Caco-2 (cell line): ENCODE measurements at places on chromosomes 16 and 17. TPM values are rescaled to one million over a fixed set of nuclear protein-coding genes. Genes with fewer than 3 reads are reported as not detected.
A peak's percentile ranks its signal among the peaks of the same experiment; 100 is the strongest.

TP53TG3F gene
- total RNA-seq: not detected in 2 replicates

- DNase-seq: peak; percentile 84
These were observed 4.2 kb downstream of the BORCS6 start for GRCh38 chr17:8185582-8186445.

GRCh38 chr17:47741109-47741792 lies 8.2 kb downstream of the TBX21 start:
- DNase-seq: peak; percentile 45

- DNase-seq: no peak
These were observed 11.9 kb downstream of the ABCA8 start for GRCh38 chr17:68943123-68943811.

PRPSAP2 gene
- total RNA-seq: 45.8 and 49.0 TPM in 2 replicates

KRTAP2-1 gene
- total RNA-seq: not detected in 2 replicates

GRCh38 chr17:80882926-80883685 lies 108.5 kb upstream of the CHMP6 start:
- no peak for DNase-seq

TAF1C gene
- 69.9 and 79.7 TPM in 2 replicates for total RNA-seq

GNAO1 gene
- total RNA-seq: 1.9 and 3.2 TPM in 2 replicates

DNA sequence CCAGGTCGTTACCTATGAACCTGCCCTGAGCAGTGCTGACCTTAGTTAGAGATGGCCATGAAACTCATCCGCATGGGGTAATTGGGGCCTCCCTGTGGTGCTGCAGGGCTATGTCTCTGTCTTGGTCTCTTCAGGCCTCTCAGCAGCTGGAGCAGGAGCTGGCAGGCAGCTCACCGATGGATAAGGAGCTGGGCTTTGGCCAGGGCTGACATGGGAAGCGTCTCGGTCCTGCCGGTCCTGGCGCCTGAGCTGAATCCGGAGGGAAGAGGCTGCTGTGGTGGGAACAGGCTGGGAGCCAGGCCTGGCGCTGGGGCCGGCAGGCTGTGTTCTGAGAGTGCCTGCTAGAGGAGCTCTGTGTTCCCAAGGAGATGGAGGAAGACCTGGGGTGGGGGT lies 10.1 kb downstream of the IL32 start:
- DNase-seq: no peak

ATAD5 gene
- total RNA-seq: 20.2 and 21.8 TPM in 2 replicates

DNA sequence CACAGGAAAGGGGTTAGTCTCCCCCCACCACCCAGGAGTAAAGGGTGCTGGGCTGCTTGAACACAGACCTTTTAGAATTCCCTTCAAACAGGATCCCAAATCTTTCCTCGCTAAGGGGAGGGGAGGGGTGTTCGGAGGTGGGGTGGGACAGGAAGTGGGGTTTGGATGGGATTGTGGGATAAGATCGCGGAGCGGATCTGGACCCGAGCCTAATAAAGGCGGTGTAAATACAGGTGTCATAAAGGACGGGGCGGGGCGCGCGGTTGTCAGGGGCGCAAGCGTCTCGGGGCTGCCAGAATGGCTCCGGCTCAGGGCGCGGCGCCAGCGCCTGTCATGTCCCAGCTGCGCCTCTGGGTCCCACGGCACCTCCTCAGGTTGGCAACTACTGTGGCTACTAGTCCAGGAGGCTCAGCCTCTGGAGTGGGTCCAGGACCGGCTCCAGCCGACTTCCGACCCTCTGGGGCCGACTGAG lies 59.8 kb upstream of the FBXO47 start:
- no peak for DNase-seq

DNA sequence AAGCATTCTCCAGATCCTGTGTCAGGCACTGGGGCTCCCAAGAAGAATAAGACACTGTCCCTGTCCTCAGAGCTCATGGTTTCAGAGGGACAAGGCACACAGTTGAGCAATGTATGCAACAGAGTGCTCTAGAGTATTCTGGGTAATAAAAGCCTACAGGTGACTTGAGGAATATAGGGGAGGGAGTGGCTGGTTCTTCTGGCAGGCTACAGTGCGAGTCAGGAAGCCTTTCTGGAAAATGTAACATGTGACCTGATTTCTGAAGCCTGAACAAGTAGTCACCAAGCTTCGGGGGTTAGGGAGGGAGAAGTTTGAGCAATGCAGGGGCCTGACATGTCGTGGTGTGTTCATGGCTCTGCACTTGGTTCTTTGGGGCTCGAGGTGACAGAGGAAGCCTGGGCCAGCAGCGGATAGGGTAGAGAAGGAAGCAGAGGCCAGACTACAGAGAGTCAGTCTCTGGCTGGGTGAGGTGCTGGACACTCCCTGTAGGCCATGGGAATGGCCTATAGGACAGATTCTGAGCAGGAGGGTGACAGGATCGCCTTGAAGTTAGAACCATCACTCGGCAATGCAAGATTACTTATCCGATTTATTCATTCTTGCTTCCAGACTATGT lies 16.0 kb upstream of the LRRC75A start:
- DNase-seq: no peak

- no peak for DNase-seq
These were observed 44.1 kb downstream of the MRC2 start for GRCh38 chr17:62671553-62671952.

KRT14 gene
- total RNA-seq: not detected in 2 replicates

GPR142 gene
- not detected in 2 replicates for total RNA-seq

GRCh38 chr16:20851601-20852000 lies 45.3 kb downstream of the REXO5 start:
- DNase-seq: peak; percentile 68

GRCh38 chr16:83779886-83780285 lies 27.9 kb upstream of the HSBP1 start:
- no peak for DNase-seq

GRCh38 chr16:4298761-4299522 lies 16.9 kb upstream of the GLIS2 start:
- DNase-seq: peak; percentile 89

CD300A gene
- total RNA-seq: not detected in 2 replicates
